Parietal lobe (tissue), 2 donors: ENCODE measurements at places on chromosomes 3 and 15. TPM values are rescaled to one million over a fixed set of nuclear protein-coding genes. Genes with fewer than 3 reads are reported as not detected.

The MUC20 gene
- 10.0 TPM for total RNA-seq

The ZMAT3 gene
- total RNA-seq = 9.7 TPM

The DAZL gene
- total RNA-seq = not detected

The STX19 gene
- not detected for total RNA-seq

The GOLGB1 gene
- 67.9 TPM for total RNA-seq

The CKMT1B gene
- 11.9 TPM for total RNA-seq

The DBR1 gene
- total RNA-seq = 28.2 TPM

The NOX5 gene
- total RNA-seq = 0.63 TPM

The MEGF11 gene
- 3.8 TPM for total RNA-seq

The SIN3A gene
- total RNA-seq = 58.5 TPM

The GOLGA8Q gene
- total RNA-seq = 1.9 TPM

The CCDC33 gene
- total RNA-seq = 0.31 TPM

The TIGIT gene
- not detected for total RNA-seq

The USP8 gene
- 33.5 TPM for total RNA-seq

The SLC25A20 gene
- 7.2 TPM for total RNA-seq

The USP13 gene
- total RNA-seq = 16.6 TPM

The PRTG gene
- total RNA-seq = 7.2 TPM

The CHDH gene
- total RNA-seq = 1.3 TPM

The RPP25 gene
- total RNA-seq = 5.0 TPM

The XCR1 gene
- total RNA-seq = not detected

The GRAMD2A gene
- 0.94 TPM for total RNA-seq

The FRMD5 gene
- 33.5 TPM for total RNA-seq

The PTX3 gene
- total RNA-seq = 7.5 TPM

The GP5 gene
- not detected for total RNA-seq

The GP9 gene
- total RNA-seq = not detected

The PYGO1 gene
- 57.0 TPM for total RNA-seq

The CNTN3 gene
- total RNA-seq = 37.9 TPM

The SNX22 gene
- 9.7 TPM for total RNA-seq

The ABI3BP gene
- 1.6 TPM for total RNA-seq

The ALS2CL gene
- 4.4 TPM for total RNA-seq

The MCTP2 gene
- 0.94 TPM for total RNA-seq

The SOX14 gene
- total RNA-seq = not detected

The ATP1B3 gene
- total RNA-seq = 44.4 TPM

The PLSCR2 gene
- total RNA-seq = not detected

The TLE3 gene
- 144 TPM for total RNA-seq

The METTL6 gene
- total RNA-seq = 88.6 TPM

The C2CD4B gene
- 1.6 TPM for total RNA-seq

The C3orf49 gene
- not detected for total RNA-seq

The ZBTB20 gene
- total RNA-seq = 164 TPM

The GPR171 gene
- not detected for total RNA-seq

The CCDC12 gene
- 36.9 TPM for total RNA-seq

The CCR9 gene
- total RNA-seq = not detected

The SHF gene
- total RNA-seq = 72.0 TPM

The DPPA4 gene
- total RNA-seq = 1.6 TPM

The PCSK6 gene
- total RNA-seq = 16.3 TPM

The PLS1 gene
- total RNA-seq = 0.94 TPM

The FMN1 gene
- total RNA-seq = 4.7 TPM

The BBS4 gene
- total RNA-seq = 58.8 TPM

The PAQR5 gene
- 0.31 TPM for total RNA-seq

The CAND2 gene
- total RNA-seq = 25.7 TPM

The SERPINI2 gene
- 2.2 TPM for total RNA-seq

The PPP1R14D gene
- total RNA-seq = not detected

The FHIT gene
- 4.7 TPM for total RNA-seq

The IL17RB gene
- total RNA-seq = 2.2 TPM

The FGF12 gene
- total RNA-seq = 180 TPM

The TEX55 gene
- total RNA-seq = not detected
